ENCODE measurements at places on chromosomes 7 and 10. TPM values are rescaled to one million over a fixed set of nuclear protein-coding genes. Genes with fewer than 3 reads are reported as not detected.

Gene WBP1L
- 46.7 TPM for polyA plus RNA-seq

Gene TSPAN33
- polyA plus RNA-seq = 6.5 TPM

Gene TRRAP
- polyA plus RNA-seq = 11.8 TPM

Gene RNF32
- 0.80 TPM for polyA plus RNA-seq

Gene HECTD2
- 10.1 TPM for polyA plus RNA-seq

Gene CALML3
- polyA plus RNA-seq = not detected

Gene THSD7A
- polyA plus RNA-seq = 0.97 TPM

Gene TDRD1
- polyA plus RNA-seq = 0.08 TPM
